HFF-Myc (cell line): ENCODE measurements at places on chromosomes 16 and 17.
A peak's percentile ranks its signal among the peaks of the same experiment; 100 is the strongest.

DNA sequence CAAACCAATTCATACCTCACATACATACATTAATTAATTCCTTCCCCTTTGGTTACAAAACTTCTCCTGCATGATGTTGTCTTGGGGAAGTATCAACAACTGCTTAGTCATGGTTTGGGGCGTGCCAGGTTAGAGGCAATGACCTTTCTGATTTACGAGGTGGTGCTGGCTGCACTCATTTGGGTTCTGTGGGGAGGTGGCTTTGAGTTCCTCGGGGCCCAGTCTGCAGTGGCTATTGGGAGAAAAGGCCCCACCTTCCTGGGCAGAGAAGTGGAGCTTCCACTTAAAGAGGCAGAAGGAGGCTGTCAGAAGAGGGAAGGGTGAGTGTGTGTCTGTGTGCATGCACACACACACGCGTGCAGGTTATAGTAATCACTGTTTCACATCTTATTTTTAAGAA is 10.2 kb upstream of the ETV4 start:
- DNase-seq = peak; percentile 96

- DNase-seq = no peak
Measured at GRCh38 chr17:75727391-75727790, 6.1 kb downstream of the ITGB4 start.

- DNase-seq = no peak
Measured at GRCh38 chr17:68973098-68973846, 18.1 kb upstream of the ABCA8 start.

- no peak for DNase-seq
Measured at GRCh38 chr16:58218786-58219185, 20.9 kb upstream of the CSNK2A2 start.

DNA sequence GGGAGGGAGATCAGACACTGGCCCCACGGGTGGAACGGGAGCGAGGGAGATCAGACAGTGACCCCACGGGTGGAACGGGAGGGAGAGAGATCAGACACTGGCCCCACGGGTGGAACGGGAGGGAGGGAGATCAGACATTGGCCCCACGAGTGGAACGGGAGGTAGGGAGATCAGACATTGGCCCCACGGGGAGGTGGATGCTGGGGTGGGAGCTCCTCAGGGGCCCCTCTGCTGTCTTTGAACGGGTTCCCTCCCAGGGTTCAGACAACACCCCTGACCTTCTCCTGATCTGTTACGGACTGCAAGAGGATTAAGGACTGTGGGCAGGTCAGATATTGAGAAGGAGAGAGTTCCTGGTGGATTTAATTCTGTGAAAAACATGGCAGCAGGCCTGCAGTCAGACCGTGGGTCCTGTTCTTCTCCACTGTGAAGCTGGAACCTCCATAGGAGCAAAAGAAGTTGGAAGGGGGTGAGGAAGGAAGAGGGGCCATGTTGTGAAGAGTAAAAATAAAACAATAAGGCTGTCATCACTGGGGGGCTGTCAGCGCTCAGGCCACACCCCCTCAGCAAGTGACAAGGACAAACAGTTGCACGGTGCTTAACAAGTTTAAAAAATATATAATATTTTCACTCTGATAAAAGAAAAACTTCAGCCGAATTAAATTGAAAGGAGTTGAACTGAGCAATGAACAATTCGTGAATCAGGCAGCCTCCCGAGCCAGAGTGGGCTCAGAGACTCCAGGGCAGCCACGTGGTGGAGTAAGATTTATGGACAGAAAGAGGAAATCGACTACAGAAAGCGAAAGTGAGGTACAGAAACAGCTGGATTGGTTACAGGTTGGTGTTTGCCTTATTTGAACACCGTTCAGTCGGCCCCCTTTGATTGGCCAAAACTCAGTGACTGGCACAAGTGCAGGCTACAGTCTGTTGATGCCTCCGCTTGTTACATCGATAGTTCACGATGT is 348.7 kb upstream of the TNRC6C start:
- no peak for DNase-seq

DNA sequence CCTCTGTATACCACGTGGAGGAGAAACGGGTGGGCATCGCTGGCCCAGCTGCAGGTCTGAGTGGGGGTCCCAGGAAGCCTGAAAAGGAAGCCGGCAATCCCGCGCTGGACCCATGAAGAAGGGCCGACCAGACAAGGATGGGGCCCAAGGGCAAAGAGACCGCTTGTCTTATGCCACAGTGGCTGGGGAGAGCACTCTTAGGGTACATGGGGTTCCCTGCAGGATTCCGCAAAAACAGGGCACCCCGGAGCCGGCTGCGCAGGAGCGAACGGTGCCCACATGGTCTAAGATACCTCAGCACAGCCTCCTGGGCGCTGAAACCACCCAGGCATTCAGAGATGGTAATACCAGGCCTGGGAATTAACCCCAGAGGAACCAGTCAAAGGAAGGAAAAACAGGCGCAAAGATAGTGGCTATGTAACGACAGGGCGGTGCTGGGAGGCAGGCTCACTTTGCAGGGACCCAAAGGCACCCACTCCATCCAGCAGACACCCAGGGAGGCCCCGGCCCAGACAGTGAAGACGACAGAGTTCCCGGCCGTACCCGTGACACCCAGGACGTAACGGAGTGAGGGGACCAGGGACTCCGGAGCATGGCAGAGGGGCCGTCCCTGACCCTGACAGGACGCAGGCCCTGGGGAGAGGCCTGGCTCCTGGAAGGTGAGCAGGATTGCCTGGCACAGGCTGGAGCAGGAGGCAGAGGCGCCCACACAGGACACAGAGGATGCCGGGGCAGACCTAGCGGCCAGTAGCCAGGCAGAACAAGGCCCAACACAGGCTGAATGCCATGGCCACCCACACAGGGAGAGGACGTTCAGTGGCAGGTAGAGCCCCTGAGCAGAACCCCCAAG is 10.3 kb downstream of the PIEZO1 start:
- no peak for DNase-seq

- no peak for DNase-seq
Measured at GRCh38 chr17:35555691-35556090, 4.9 kb downstream of the SLFN14 start.
